Stimulated activated CD8-positive, alpha-beta memory T cell treated with anti-CD3 and anti-CD28 coated beads, Interleukin-7, amount 100 ng/mL, for 1 hour (primary cell): ENCODE measurements at places on chromosomes 6 and 20.

- DNase-seq, result no peak
Measured at GRCh38 chr20:50208085-50208491, 17.5 kb downstream of the CEBPB start.

- DNase-seq, result no peak
Measured at GRCh38 chr20:46347841-46348803, 39.8 kb upstream of the CDH22 start.

DNA sequence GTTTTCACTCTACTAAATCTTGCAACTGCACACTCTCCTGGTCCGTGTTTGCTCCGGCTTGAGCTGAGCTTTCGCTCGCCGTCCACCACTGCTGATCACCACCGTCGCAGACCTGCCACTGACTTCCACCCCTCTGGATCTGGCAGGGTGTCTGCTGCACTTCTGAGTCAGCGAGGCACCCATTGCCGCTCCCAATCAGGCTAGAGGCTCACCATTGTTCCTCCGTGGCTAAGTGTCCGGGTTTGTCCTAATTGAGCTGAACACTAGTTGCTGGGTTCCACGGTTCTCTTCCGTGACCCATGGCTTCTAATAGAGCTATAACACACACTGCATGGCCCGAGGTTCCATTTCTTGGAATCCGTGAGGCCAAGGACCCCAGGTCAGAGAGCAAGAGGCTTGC lies 98.6 kb upstream of the GPR6 start:
- DNase-seq, result no peak

DNA sequence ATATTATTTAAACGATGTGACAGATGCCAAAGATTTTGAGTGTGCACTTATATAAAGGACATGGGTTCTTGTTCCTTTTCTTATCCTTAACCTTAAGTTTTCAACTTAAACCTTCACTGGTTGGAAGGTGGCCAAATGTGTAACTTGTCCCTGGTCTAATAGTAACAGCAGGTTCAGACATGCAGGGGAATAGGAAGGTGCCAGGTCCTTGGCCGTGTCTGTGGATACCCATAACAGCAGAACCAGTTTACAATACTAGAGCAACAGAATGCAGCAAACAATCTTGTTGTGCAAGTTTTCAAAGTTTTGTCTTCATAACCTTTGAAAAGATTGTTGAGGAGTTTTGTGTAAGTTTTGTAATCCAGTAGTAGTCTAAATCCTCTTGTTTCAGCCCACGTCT lies 4.4 kb downstream of the MYB start:
- DNase-seq, result no peak

GRCh38 chr6:56790414-56790813 lies 147.7 kb upstream of the DST start:
- DNase-seq, result no peak

- no peak for DNase-seq
Measured at GRCh38 chr6:164069350-164069990, 655.0 kb downstream of the QKI start.

GRCh38 chr6:12096342-12096741 lies 84.2 kb downstream of the HIVEP1 start:
- no peak for DNase-seq

DNA sequence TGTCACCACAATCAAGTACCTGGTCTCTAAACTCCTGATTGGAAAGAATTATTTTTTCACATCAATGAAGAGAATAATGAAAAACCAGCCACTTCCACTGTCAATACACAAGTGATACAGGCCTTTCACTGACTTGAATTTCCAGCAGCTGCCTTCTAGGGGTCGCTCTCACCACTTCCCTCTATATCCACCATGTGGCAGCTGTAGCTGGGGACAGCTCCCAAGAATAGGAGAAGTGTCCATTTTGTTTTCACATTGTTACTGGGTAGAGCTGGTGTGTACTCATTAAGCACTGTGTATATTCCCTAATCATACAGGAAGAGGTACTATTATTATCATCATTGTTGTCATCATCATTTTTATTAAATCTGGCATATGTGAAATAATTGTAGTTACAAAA lies 438.4 kb upstream of the SPTLC3 start:
- DNase-seq, result no peak

DNA sequence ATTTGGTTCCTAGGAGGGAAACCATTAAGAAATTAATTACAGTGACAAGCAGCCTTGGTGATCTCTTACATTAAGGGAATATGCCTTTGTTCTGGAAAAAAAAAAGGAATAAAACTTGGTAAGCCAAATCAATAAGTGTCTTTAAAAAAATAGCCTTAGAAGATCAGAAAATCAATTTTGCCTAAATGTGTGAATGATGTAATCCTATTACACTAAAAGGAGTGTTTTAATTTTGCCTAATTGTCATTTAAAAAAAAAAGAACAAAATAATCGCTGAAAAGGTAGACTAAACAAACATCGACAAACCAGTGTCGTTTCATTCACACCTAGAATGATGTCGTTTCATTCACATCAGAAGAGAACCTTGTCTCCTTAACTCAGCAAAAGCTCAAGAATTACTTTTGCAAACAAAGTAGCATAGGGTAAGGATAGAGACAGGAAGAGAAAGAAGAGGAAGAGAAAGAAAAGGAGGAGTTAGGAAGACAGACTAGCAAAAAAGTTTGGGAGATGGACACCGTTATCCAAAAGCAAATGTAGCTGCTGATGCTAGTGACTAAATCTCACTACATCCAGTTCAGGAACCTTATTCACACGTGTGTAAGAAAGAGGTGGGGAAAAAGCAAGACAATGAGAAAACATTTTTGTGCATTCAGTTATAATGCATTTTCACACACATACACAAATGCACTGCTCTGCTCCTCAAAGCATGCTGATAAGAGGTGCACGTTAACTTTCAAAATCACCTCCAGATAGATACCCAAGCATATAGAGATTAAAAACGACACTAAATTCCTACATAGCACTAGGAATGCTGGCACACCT lies 60.6 kb downstream of the HIVEP2 start:
- DNase-seq, result no peak

DNA sequence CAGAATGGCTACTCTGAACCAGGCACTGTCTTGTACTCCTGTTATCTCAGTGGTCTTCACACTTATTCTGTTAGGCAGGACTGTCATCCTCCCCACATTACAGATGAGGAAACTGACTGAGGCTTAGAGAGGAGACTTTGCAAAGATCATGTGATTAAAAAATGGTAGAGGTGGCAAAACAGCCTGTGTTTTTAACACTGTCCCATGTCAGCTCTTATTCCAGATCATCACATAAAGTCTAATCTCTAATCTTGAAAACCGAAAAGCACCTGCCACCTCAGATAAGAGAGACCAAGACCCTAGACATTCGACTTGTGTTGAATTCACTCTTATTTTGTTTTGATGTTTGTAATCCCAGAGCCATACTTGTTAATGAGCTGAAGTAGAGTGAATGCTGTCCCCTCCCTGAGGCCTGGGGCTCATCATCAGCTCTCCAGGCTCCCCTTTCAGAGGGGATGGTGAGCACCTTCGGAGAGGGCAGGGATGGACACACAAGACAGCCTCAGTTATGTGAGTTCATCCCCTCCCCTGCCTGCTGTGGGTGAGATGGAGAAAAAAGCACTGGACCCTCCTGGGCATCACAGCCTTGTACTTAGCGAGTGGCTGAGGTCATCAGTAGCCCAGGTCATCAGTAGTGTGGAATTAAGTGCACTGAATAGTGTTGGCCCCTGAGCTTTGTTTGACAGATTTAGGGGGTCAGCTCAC lies 30.6 kb downstream of the MTHFD1L start:
- no peak for DNase-seq

DNA sequence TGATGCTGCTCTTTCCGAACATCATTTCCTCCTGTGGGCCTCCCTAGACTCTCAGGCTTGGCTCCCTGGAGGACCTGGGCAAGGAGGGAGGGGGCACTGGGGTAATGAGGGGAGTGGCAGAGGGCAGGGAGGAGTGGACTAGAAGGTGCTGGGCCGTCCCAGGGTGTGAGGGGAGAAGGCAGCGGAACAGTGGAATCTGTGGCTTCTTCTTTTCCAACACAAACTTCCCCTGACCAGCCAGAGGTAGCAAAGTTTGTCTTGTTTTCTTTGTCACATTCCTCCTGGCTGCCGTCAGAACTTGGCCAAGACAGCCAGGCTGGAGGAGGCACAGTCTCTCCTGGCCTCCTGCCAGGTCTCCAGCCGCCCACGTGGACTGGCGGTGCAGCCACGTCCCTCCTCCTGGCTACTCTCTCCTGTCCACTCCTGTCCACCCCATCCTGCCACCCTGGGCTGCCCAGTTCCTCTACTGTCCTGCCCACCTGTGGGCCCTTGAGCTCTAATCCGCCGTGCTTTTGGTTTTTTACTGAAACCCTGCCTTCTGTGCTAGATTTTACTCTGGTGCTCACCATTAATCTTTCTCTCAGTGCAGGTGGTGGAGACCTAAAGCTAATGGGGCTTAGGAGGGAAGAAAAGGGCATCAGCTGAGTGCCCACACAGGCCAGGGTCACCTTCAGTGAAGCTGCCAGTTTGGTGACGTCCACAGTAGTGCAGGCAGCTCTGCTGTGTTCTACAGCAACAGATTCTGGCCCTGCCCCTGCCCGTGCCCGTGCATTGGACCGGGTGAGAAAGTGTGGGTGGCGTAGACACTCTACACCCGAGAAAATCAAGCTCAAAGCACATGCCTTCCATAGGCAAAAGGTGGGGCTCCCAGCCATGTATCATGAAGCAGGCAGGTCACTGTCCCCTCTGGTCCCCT lies 2.8 kb upstream of the CDSN start:
- no peak for DNase-seq

DNA sequence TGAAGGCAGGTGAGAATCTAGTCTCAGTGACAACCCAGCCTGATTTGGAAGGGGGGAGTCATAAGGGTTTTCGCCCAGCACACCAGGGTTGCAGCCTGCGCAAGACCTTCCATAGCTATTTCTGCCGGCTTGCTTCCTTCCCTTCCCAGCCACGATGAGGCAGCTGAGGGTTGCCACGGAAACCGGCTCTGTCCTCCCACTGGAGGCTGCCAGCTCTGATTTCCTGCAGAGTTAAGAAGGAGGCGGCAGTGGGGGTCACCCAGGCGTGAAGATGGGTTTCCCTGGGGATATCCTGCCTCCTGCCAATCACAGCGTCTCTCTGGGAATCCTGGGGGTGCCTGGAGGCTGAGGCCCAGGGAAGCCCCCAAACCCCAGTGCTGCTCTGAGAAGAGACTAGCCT lies 23.1 kb upstream of the KCNB1 start:
- no peak for DNase-seq

GRCh38 chr20:62346398-62347150 lies 20.5 kb downstream of the LAMA5 start:
- DNase-seq, result no peak

DNA sequence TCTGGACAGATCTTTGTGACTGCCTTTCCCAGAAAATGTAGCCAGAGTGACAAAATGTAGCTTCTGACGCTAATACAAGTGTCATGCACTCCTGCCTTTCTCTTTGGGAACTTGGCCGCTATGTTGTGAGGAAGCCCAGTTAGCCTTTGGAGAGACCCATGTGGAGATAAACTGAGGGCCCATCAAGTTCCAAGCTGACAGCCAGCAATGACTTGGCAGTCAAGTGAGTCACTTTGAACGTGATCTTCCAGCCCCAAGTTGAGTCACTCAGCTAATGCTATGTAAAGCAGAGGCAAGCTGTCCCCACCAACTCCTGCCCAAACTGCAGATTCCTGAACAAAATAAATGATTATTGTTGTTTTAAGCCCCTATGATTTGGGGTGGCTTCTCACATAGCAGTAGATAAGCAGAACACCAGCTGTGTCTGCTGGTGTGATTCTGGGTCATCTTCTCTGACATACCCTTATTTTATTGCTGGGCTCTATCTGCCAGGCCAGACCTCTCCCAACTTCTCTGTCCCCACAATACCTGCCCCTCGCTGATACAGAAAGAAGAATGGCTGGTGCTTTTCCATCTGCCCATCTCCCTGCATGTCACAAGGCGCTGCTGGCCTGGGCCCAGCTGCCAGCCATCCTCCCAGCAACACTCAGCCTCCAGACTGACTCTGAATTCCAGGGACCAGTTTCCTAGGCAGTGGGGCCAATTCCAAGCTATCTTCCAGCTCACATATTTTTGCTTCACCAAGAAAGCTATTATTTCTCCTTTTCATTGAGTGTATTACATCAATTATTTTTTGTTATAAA lies 274.8 kb downstream of the LRFN2 start:
- no peak for DNase-seq

DNA sequence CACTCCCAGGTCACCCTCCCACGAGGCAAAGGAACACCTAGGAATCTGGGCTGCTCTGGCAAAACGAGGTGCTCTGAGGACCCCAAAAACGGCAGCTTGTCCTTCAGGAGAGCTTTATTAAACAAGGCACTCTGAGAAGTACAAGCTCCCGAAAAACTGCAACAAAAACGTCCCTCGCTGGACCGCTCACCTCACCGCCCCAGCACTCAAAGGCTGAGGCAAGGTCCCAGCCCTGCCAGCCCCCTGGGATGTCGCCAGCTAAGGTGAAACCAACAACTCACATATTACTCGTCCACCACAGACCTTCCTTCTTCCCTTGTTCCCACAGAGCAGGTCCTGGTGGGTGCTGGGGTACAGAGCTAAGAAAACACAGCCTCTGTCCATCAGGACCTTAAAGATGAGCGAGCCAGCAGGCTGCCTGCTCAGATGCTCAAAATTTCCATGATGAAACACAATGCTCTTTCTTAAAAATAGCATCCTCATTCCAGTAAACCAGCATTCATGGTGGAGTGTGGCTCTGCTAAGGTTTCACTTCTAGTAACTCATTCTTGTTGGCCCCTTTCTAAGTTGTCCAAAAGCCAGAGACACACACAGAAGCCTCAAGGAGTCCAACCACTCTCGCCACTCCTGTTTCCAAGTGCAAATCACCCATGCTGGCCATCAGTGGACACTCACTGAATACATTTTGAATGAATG lies 35.9 kb downstream of the ATP9A start:
- no peak for DNase-seq

GRCh38 chr6:106180208-106180607 lies 94.1 kb downstream of the PRDM1 start:
- no peak for DNase-seq

- no peak for DNase-seq
Measured at GRCh38 chr20:49496553-49497397, 14.3 kb upstream of the KCNB1 start.

- DNase-seq, result no peak
Measured at GRCh38 chr6:35071347-35071994, 69.7 kb downstream of the TCP11 start.

DNA sequence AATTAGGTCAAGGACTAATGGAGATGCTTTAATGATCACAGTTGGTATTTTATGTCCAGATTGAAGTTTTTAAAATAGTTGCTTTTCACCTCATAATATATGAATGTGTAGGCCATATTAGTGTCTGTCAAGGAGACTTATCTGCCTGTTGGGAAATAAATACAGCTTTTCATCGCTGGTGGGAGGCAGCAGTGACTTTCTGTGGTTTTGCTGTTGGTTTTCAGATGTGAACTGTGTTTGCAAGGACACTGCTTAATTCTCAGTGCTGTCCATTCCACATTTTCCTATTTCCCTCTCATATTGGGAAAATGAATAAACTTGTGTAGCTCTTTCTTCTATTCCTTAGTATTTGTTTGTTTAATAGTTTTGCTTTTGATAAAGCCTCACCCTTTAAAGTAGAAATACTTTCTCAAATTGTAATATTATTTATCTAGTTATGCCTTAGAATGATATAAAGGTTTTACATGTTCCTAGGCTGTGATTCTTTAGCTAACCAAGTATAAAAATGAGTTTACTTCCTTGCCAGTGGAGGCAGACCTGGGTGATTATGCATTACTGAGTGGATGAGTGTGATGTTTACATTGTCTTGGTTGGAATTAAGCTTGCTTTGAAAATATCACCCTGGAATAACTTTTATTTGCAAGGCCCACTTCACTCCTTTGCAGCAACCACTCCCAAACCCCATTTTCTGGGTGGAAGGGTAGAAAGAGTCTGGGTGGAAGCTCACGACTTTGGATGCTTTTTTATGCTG lies 3.3 kb downstream of the PLCB4 start:
- no peak for DNase-seq

GRCh38 chr20:57660922-57661745 lies 40.9 kb upstream of the ZBP1 start:
- no peak for DNase-seq
